Myocyte (in vitro differentiated cells): ENCODE measurements at places on chromosomes 3 and 15.

- DNase-seq: peak; percentile 94
These were observed 139.0 kb downstream of the FAM43A start for GRCh38 chr3:194824701-194825111.

DNA sequence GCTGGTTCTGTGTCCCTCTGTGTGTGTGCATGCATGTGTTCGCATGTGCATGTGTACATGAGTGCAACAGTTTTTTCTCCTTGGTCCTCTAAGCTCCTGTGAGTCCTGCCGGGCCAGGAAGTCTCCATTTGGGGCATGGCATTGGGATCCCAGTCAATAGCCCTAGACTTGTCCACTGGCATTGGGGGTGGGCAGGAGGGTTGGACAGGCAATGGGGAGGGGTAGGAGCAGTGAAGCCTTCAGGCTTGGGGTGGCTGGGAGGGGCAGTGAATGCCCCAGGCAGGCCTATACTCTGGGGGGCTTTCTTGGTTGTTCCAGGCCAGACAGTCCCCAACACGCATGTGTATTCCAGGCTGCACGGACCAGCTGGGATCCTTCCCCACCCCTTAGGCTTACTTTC lies 15.6 kb upstream of the C15orf39 start:
- no peak for DNase-seq

- DNase-seq: no peak
These were observed 119.2 kb upstream of the TP63 start for GRCh38 chr3:189512039-189512438.

DNA sequence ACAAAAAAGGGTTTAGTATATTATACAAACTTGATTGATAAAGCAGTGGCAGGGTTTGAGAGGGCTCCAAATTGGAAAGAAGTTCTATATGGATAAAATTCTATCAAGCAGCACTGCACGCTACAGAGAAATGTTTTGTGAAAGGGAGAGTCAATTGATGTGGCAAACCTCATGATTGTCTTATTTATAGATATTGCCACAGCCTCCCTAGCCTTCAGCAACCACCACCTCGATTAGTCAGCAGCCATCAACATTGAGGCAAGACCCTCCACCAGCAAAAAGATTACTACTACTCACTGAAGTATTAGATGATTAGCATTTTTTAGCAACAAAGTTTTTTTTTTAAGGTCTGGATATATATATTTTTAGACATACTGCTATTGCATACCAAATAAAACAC lies 296.7 kb downstream of the CHST2 start:
- peak; percentile 67 for DNase-seq

GRCh38 chr3:40173227-40173721 lies 136.2 kb upstream of the EIF1B start:
- DNase-seq: no peak

GRCh38 chr15:37872661-37873060 lies 61.8 kb upstream of the TMCO5A start:
- no peak for DNase-seq

DNA sequence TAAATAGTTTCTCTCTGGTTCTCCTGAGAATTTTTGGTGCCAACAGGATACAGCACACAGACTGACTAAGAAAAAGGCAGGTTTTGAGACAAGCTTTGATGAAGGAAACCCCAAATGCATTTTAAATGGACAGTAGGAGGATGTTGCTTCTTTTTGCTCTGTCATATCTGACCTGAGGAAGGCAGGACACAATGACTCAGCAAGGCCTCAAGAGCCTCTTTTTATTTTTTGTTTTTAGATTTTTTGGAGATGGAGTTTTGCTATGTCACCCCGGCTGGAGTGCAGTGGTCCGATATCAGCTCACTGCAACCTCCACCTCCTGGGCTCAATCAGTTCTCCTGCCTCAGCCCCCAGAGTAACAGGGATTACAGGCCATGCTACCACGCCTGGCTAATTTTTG lies 16.9 kb upstream of the KNG1 start:
- DNase-seq: no peak

- no peak for DNase-seq
These were observed 130.4 kb downstream of the ZNF385D start for GRCh38 chr3:21620511-21621155.

- DNase-seq: peak; percentile 2
These were observed 434.8 kb upstream of the DPH6 start for GRCh38 chr15:35980719-35981118.

- DNase-seq: no peak
These were observed 420.5 kb upstream of the WNT5A start for GRCh38 chr3:55907616-55908015.

DNA sequence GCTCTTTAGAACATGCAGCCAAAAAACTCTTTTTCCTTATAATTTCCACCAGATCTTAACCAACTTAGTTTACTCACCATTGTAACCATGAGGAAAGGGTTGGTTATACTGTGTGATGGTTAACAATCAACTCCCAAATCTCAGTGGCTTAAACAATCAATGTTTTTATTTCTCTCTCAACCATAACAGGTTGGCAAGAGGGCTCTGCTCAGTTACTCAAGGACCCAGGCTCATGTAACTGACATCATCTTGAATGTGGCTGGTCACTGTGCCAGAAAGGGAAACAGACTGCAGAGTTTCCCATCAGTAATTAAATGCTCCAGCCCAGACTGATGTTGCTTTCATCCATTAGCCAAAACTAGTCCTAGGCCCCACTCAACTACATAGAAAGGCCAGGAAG lies 69.0 kb downstream of the ANKRD28 start:
- DNase-seq: peak; percentile 20

DNA sequence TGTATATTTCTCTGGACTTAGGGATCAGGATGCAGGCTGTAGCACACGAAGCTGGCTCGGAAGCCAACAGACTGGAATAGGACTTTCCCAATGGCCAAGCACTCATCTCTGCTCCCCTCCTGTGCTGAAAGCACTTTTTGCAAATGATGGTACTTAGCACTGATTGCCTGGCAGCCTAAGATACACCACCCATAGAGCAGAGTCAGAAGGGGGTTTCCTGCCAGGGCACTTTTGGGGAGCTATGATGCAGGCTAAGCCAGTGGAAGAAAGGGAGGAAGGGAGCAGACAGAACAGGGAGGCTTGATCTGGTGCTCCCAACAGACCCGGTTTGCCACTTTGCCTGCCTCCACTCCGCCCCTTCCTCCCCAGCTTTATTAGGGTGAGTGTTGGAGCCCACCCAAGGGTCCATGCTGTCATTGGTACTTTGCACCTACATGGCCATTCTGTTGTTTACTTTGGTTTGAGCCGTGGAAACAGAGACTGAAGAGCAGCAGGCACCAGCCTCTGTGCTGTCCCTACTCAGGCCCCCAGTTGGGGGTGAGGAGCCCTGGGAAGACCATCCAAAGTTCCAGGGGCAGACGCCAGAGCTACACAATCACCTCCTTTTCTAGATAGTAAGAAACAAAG lies 15.9 kb downstream of the BSN start:
- no peak for DNase-seq

GRCh38 chr15:88701561-88702095 lies 62.8 kb downstream of the ISG20 start:
- DNase-seq: no peak

DNA sequence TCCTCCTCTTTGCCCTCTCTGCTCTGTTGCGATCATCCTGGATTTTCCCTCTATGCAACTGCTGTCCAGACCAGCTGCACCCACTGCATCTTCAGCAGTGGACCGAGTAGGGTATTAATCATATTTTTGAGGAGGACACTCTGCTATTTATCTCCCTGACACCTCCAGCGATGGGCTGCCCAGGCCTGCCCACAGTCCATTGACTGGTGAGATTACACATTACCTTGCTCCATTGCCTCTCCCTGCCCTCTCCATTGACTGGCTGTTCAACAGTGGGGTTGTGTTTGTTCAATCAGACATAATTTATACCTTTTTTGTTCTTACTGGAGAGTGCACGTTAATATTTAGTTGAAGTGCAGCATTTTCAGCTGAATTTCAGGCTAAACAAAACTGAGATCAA lies 559.3 kb upstream of the ARRDC4 start:
- DNase-seq: no peak

- DNase-seq: no peak
These were observed 37.1 kb downstream of the PHC3 start for GRCh38 chr3:170144437-170144843.

- no peak for DNase-seq
These were observed 40.4 kb upstream of the SLC41A3 start for GRCh38 chr3:126124148-126124868.

GRCh38 chr3:69658514-69659140 lies 80.6 kb upstream of the MITF start:
- DNase-seq: no peak
